ENCODE measurements at places on chromosomes 12 and 14.

- DNase-seq, result no peak
These were observed 39.4 kb downstream of the FAM222A start for GRCh38 chr12:109753054-109753401.

- DNase-seq, result no peak
These were observed 29.5 kb upstream of the MED13L start for GRCh38 chr12:116306968-116307367.

GRCh38 chr14:68606176-68606575 is 186.7 kb downstream of the ZFP36L1 start:
- no peak for DNase-seq

- DNase-seq, result no peak
These were observed 29.1 kb downstream of the ZNF664 start for GRCh38 chr12:124002021-124002644.

DNA sequence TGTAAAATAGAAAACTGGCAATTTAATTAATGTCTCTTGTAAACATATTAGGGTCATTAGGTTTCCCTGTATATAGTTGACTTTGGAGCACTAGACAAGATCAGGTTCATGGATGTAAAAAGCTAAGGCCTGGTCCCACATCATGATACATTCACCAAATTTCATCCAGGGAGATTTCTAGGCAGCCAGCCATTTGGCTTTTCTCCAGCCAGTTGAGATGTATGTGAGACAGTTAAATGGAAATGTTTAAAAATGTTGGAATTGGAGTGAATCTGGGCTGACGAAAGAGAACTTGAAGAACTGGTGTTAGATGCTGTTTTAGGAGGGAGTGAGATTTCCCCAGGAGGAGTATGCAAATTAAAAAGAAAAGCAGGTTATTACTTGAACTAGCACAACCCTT is 41.8 kb upstream of the CLEC14A start:
- DNase-seq, result no peak

DNA sequence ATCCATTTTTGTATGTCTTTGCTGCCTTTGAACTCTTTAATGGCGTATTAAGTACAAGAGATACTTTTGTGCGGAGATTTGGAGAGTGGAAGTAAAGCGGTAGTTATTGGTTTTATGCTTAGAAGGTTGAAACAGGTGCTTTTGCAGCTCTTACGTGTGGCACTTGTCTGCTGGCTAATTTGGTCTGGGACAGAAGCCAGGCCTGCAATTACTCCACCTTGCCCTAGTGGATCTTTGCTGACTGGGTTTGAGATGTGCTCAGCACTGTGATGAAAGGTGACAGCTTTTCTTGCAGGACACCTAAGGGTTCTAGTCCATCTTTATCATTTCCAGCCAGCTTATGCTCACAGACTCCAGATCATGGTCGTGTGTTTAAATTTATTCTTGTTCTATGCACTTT is 252.5 kb downstream of the RPL10L start:
- no peak for DNase-seq

- DNase-seq, result no peak
These were observed 63.5 kb downstream of the FRMD6 start for GRCh38 chr14:51715250-51715649.

DNA sequence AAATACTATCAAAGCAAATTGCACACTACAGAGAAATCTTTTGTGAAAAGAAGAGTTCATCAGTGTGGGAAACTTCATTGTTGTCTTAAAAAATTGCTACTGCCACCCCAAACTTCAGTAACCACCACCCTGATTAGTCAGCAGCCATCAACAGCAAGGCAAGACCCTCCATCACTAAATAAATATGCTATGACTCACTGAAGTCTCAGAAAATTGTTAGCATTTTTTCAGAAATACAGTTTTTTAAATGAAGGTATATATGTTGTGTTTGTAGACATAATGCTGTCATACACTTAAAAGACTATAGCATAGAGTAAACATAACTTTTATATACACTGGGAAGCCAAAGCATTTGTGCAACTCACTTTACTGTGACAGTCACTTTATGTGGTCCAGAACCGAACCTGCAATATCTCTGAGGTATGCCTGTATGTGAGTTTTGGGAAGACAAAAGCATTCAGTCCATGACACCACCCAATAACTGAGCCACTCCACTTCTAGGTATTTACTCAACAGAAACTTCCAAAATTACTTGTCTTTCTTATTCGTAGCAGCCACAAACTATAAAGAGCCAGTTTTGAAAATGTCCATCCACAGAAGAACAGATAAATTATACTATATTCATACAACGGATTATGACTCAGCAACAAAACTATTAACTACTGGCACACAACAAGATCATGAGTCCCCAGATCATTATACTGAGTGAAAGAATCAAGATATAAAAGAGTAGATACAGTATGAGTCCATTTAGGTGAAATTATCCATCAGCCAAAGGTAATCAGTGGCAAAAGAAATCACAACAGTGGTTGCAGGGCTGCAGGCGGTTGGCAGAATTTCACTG is 649.6 kb downstream of the BCL11B start:
- no peak for DNase-seq

DNA sequence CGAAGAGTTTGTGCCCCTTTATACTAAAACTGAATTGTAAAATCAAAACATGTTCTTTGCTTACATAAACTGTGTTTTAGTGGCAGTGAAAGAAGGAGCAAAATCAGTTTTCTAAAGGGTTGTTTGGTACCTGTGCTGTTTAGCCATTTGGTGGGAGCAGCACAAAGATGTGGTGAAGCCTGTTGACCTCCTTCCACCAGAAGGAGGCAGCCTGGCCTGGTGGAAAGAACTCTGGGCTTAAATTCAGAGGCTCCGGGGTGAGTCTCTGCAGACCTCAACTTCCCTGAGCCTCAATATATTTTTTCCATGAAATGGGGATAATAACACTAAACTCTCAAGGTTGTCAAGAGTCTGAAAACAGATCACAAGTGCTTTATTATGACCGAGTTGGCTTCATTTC is 502.5 kb downstream of the VRK1 start:
- no peak for DNase-seq

- DNase-seq, result no peak
These were observed 217.1 kb upstream of the AMIGO2 start for GRCh38 chr12:47296828-47297227.

GRCh38 chr12:8676651-8677050 is 14.0 kb upstream of the MFAP5 start:
- DNase-seq, result no peak

GRCh38 chr14:102750376-102750775 is 26.9 kb upstream of the TRAF3 start:
- no peak for DNase-seq

- DNase-seq, result peak; percentile 68
These were observed 5.9 kb upstream of the BHLHE41 start for GRCh38 chr12:26130728-26131127.

DNA sequence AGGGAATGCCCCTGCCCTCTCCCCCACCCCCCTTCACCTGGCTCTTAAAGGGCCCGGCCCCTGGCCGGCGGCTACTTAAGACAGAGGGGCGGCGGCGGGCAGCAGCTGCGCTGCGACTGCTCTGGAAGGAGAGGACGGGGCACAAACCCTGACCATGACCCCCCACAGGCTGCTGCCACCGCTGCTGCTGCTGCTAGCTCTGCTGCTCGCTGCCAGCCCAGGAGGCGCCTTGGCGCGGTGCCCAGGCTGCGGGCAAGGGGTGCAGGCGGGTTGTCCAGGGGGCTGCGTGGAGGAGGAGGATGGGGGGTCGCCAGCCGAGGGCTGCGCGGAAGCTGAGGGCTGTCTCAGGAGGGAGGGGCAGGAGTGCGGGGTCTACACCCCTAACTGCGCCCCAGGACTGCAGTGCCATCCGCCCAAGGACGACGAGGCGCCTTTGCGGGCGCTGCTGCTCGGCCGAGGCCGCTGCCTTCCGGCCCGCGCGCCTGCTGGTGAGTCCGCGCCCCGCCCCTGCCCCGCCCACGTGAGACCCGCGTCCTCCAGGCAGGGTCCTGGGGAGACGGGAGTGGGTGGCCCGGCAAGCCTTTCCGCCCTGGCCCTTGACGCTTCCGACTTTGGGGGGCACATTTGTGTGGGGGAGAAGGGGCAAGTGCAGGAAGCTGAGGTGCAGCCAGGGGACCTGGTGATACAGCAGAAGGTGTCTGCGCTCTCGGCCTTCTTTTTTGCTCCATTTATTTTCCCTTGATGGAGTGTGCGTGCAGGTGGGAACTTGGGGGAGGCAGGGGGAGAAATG is at the start of gene IGFBP6:
Gene IGFBP6 (plus strand): TSS at position 104 of the 790 bp plus-strand sequence. CDS start 51 bp downstream, at position 155.
- peak; percentile 11 for DNase-seq

DNA sequence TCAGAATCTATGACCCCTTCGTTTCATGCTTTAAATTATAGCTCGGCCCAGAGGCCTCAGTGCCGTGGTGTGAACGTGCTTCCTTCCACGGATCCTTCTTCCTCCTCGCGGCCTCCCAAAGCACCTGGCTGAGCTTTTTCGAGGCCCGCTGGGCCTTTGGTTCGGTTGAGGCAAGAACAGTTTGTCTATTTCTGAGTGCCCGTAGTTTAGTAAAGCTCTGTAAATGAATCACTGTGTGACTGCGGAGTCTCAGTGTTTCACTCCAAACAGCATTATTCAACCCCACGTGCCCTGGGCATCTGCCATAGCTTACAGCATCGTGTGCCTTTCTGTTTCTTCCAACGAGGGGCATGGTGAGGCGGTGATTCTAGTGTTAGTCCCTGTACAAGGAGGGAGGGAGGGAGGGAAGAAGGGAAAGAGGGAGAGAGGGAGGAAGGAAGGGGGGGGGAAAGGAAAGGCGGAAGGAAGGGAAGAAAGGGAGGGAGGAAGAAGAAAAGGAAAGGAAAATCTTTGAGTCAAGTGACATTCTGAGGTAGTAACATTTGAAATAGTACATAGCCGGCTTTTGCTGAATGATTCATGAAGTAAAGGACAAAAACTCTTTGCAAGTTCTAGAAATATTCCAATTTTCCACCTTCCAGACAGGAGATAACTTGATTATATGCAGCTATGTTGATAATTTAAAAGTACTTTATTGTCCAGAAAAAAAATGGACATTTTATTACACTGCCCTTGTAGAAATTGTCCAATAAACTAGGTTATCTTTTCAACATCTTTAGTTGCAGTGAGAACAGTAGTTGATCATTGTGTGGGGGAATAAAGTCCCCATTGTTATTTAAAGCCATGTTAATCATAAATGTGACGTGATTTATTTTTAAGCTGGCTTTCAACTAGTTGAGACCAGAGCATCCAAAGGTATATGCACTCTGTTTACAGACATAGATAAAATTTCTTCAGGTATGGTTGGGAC is 1.2 kb upstream of the TRIM9 start:
- no peak for DNase-seq

- no peak for DNase-seq
These were observed 242.4 kb upstream of the TBX3 start for GRCh38 chr12:114926341-114926740.

DNA sequence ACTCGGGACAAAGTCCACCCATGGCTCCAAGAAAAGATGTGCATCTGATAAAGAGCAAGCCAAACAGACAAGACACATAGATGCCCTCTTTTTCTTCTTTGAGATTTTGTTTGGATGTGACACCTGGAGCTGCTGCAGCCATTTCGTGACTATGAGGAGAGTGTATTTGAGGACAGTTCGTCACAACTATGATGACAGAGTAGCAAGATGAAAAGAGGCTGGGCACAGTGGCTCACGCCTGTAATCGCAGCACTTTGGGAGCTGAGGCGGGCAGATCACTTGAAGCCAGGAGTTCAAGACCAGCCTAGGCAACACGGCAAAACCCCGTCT is 21.5 kb downstream of the LGMN start:
- no peak for DNase-seq

DNA sequence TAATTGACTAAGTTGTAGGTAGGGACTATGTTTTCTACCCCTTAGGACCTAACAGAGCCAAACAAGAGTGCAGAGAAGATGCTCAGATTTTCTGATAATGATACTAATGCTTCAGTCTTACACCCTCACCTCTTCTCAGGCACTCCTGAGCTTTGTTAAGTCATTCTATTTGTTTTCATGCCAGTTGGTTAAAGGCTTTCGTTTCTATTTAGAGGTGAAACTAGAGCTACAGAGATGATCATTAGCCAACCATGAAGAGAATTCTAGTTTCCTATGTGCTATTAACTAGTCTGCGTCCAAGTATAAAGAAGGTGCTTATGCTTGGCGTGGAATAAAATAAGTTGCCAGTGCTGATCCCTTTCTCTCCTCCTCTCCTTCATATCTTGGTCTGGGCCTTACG is 34.6 kb upstream of the PYGL start:
- no peak for DNase-seq

GRCh38 chr12:124168016-124168786 is 126.7 kb upstream of the RFLNA start:
- DNase-seq, result no peak

DNA sequence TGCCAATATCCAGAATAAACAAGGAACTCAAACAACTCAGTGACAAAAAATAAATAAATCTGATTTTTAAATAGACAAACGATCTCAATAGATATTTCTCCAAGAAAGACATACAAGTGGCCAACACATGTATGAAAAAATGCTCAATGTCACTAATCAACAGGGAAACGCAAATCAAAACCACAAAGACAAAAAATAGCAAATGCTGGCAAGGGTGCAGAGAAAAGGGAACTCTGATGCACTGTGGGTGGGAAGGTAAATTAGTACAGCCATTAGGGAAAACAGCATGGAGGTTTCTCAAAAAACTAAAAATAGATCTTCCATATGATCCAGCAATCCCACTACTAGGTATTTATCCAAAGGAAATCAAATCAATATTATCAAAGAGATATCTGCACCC is 3.5 kb upstream of the EIF5 start:
- peak; percentile 25 for DNase-seq

GRCh38 chr14:68315081-68315480 is 477.8 kb downstream of the ZFP36L1 start:
- no peak for DNase-seq

DNA sequence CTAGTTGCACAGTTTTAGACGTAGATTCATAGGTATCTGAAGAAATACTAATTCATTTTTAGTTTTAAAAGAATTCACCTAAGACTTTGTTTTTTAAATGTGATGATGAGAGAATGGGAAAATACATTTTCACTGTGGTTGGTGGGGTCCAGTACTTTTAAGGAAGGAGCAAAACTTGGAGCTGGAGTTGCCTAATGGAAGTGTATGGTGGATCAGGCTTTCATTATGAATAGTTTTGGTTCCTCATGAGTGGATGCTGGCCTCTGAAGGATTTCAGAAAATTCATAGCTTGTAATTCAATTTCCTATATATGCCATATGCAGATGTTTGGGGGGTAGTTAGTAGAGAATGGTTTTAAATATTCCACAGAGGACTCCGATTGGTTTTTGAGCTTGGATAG is 27.1 kb downstream of the STK38L start:
- peak; percentile 31 for DNase-seq

DNA sequence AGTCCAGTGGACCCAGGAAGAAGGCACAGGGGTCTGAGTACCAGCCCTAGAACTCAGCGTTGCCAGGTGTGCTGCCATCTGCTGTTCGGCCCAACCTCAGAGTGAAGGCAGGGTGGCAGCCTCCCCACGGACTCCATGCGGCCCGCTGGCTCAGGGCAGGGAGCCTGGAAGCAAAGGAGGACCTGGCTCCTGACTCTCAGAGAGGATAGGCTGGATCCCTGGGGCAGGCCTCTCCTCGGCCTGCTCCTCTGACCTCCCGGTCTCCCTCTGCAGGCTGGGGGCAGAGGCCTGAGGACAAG is 10.1 kb downstream of the MCRS1 start:
- DNase-seq, result no peak
